NCI-H446 treated with DMSO at 0.1 percent for 48 hours (cell line): ENCODE measurements at places on chromosomes 16 and 17.

GRCh38 chr17:48012151-48012520, 25.5 kb downstream of the COPZ2 start:
- DNase-seq: peak; percentile 61

- DNase-seq: no peak
Observed at GRCh38 chr16:71440669-71441347, 1.0 kb downstream of the TLE7 start.

DNA sequence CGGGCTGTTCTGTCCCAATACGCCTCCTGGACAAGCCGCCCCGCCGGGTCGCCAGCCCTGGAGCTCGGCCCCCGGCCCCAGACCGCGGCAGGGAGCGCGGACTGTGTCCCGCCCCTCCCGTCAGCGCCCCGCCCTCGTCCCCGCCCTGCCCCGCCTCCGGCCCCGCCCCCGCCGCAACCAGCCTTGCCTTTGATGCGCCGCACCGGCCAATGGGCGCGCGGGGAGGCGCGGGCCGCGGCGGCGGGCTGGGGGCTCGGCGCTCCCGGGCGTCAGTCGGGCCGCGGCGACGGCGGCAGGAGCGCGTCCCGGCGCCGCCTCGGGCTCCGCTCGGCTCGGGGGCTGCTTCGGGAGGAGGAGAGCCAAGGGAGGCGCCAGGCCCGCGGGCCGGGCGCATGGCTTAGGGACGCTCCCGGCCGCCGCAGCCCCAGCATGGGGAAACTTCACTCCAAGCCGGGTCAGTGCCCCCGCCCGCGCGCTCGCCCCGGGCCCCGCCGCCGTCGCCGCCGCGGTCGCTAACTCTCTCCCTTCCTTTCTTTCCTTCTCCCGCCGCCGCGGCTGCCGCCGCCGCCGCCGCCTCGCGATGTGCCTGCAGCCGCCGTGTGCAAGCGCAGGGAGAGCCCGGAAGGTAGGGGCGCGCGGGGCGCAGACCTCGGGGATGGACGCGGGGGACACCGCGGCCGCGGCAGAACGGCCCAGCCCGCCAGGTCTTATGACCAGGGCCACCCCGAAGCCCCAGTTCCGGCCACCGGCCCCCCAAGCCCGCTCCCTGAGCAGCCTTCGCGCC, at the start of gene NKD1:
TSS of gene NKD1 (plus strand) at position 272 of the 784 bp plus-strand sequence. CDS start at position 430, 158 bp downstream.
- DNase-seq: no peak

DNA sequence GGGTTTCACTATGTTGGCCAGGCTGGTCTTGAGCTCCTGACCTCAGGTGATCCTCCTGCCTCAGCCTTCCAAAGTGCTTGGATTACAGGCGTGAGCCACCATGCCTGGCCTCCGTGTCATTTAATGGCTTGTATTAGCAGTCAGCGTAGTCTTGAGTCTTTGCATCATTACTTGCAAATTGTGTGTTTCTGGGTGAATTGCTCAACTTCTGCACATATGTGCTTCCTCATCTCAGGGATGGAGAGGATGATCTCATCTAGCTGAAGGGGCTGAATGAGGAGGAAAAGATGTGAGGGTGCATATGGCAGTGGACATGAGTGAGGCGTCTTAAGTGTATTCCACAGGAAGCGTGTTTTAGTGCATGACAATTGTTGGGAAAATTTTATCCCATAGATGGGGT, 155.8 kb downstream of the SNX29 start:
- no peak for DNase-seq

DNA sequence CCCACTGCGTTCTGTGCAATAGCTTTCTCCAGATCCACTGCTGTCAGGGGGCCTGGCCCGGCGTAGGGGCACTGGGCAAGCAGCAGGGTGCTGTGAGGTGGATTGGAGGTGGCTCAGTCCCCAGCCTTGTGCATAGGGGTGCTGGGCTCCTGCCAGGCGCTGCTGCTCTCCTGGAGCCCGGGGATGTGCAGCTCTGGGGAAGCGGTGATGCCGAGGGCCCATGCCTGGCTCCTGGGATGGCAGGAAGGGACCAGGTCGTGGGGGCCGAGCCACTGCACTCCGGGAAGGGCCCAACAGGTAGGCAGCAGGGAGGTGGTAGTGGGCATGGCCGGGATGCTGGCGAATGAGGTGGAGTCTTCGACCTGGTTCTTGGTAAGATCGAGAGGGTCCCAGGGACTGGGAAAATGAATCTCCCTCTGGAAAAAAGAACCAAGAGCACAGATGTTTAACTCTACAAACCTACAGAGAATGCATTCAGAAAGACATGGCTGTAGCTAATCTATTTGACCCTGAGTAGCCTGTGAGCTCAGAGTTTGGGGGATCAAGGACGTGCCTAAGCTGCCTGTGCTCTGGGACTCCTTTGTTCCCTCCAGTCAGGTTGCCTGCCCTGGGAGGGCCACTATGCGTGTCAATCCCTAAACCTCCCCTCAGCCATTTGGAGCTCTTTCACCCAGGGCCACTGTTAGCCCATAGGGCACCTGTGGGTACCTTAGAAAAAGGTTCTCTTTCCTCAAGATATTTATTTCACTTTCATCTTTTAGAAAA, 6.6 kb upstream of the SUPT4H1 start:
- no peak for DNase-seq

DNA sequence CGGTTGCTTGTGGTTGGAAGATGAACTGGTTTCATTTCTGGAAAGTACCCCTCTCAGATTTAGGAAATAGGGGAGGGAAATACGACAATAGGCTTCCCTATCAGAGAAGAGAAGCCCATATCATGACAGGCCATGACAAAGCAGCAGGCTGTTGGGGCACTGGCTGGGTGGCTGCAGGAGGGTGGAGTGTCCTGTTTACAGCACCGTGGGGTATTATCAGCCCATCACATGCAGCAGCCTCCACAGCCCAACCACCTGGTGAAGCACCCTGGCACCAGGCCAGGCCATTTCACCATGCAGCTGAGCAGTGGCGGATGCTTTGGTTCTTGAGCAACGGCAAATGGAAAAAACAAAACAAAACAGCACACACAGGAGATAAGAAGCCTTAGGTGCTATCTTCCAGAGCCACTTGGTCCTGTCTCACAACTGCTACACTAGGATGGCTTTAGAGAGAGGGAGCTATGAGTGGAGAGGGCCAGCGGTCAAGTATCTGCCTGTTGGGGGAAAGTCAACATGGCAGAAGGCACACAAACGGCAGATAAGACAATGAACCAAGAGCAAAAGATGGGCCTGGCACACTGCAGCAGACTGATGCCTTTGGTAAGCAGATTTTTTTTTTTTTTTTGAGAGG, 24.2 kb downstream of the FAM117A start:
- no peak for DNase-seq

- DNase-seq: no peak
Observed at GRCh38 chr17:77832180-77832560, 126.3 kb upstream of the TNRC6C start.

DNA sequence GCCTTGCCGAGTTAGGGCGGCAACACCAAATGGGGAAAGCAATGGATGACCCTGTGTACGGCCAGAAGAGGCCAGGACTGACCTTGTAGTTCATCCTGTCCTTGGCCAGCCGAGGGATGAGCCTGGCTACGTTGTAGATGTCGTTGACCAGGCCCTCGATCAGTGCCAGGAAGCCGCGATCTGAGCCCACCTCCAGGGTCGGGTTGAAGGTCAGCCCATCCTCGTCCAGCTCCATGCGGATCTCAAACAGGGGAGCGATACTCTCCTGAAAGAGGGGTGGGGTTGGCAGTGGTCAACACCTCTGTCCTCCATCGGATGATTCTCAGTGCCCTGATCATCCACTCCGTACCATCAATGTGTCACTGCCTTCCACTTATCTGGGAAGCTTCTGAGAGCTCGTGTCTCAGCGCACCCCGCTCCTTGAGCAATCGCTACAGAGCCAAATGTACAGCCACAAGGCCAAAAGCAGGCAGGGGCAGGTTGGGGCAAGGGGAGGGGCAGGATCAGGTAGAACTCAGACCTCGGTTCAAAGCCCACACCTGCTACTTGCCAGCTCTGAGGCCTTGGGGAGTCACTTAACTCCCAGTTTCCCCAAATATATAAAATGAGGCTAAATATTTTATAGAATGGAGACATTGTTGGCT, 39.9 kb downstream of the DNAH17 start:
- no peak for DNase-seq

DNA sequence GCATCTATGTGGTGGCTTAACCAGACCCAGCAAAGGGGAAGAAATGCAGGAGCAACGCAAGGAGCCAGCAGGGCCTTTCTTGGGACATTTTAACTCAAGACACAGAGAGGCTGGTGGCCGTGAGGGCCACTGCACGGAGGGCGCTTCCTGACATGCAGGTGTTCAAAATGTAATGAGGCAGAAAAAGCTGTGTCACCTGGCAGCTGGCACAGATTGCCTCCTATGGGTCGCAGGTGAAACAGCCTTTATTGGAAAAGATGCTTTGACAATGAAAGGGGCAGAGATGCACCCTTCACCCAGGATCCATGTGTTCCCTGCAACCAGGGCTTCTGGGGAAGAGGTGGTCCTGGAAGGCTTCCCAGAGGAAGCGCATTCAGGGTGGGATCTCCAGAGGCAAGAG, 219.3 kb downstream of the XYLT1 start:
- DNase-seq: no peak

GRCh38 chr16:50292566-50292948, 26.2 kb downstream of the ADCY7 start:
- DNase-seq: no peak

DNA sequence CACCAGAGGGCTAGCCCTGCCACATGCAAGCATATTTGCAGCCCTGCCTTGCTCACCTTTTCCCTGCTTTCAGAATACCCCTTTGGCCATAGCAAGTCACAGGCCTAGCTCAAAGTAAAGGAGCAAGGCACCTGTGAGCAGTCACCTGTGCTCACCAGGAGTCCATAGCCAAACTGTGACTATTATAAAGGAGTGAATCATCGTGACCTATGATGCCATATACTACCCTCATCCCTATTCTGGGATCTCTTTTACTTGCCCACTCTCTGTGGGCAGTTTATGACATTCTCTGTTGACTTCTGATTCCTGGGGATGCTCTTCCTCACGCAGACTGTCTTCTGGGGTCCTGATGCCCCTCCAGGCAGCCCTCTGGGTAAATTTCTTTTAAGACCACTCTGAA, 200.5 kb upstream of the NLRP1 start:
- DNase-seq: no peak

DNA sequence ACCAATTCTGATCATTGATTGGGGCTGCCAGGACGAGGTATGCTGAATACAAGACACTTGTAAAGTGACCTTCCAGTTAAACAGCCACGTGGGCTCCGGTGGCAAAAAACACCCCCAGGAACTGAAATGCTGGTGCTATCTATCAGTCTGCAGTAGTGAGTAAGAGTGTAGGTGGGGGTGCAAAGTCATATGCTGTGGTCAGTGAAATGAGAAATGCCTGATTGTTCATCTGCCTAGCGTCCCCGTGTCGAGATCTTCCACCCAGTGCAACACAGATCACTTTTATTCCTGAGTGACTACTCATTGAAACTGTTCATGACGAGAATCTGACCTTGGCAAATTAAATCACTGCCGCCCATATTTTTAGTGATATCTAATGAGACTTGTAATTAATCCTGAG, 806.5 kb upstream of the GOT2 start:
- DNase-seq: no peak

DNA sequence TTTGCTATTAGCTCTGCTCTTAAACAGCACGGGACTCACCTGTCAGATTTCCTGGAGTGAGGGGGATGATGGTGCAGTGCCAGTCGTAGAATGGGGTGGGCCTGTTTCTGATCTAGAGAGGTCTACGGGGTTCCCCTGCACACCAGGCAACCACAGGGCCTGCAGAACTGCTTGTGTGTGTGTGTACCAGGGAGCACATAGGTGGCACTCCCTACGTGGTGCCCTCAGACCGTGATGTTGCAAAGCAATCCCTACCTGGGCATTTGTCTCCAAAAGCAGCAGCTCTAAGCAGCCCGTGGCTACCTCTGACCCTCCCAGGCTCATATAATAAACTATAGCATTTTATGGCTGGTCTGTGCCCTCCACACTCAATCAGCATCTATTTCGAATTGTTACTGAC, 38.5 kb downstream of the MPRIP start:
- no peak for DNase-seq

DNA sequence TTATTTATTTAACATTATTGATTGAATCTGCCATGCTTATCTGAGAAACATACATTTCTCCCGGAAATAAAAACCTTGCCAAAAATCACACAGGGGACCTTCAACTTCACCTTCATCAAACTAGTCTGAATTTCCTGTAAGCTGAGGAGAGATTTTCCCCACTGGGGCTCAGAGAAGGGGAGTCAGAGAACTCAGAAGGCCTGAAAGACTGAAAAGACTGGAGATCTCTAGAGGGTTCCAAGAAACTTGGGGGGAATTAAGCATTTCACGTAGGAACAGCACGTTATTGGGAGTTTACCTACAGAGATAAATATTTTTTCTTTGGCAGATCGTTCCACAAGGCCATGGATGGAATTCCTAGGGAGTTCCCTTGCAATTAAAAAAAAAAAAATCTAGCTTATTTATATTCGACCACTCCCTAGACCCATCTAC, 528 bp upstream of the NOL11 start:
- no peak for DNase-seq

GRCh38 chr17:76593384-76593826, 7.7 kb upstream of the ST6GALNAC2 start:
- no peak for DNase-seq

DNA sequence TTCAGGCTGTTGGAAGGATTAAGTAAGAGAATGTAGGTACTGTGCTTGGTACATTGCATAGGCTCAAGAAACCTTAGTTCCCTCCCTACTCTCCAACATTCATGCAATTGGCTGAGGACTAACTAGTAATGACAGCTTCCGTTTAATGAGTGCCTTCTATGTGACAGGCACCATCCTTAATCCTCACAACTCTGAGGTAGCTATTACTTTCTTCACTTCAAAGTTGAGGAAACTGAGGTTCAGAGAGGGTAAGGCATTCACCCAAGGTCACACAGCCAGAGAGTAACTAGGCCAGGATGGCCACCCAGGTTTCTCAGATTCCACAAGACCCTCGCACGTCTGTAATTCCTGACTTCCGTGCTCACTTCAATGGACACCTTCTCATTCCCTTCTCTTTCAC, 22.2 kb downstream of the UNC119 start:
- no peak for DNase-seq

DNA sequence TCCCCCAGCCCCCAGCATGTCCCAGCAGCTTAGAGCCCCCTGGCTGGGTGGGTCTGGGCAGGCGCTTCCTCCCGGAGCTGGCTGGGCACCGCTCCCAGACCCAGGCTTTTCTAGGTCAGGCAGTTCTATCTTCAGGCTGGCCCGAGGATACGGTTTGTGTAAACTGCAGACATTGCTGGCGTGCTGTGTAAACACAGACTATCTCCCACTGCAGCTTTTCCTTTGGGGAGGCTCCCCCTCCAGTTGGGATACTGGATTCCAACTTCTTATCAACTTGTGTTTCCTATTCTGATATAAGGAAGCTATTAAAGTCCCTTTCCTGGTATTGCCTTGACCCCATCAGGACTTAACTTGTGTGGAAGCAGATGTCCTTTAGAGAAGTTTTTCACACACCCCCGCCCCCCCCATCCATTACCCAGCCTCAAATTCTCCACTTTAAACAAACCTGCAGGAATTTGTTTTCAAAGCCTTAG, 18.3 kb upstream of the GNA13 start:
- no peak for DNase-seq
